ENCODE measurements at places on chromosomes 2 and 18.

DNA sequence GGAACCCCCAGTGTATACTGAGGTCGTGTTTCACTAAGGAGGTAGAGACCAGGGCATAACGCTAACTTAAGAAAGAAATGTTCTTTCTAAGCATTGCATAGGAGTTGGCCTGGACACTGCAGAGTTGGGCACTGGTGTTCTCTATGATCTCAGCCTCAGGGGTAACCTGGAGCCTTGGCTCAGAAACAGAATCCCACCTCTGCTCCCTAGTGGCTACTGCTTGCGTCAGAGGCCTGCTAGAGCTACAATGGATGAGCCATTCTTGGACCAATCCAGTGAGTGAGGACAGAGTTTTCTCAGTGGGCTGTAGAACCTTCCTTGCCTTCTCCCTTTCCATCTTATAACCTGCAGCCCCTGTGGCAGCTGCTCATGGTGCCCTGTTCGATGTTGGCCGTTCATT, 324.4 kb upstream of the CELF4 start:
- no peak for DNase-seq

GRCh38 chr2:67651565-67651964, 254.4 kb downstream of the ETAA1 start:
- DNase-seq = no peak

GRCh38 chr2:236168110-236169080, at the start of gene GBX2:
TSS of gene GBX2 (minus strand) at chr2:236168386. CDS start at chr2:236167971, 415 bp downstream.
- DNase-seq = no peak

DNA sequence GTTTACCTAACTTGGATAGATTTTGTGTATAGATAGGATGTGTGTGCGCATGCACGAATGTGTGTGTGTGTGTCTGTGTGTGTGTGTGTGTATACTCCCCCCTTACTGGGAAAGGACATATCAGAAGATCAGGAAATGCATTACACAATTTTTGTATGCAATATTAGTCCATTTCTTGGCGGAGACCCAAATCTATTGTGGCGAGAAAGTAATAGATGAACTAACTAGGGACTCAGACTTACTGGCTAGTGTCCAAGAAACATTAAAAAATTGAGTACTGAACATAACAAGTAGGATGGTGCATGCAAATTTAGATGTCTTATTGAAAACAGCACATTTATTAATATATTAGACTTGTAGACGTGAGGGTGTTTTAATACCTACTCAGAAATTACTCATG, 1036.5 kb upstream of the FANCL start:
- DNase-seq = no peak

- no peak for DNase-seq
These were observed 567.5 kb downstream of the SLC4A3 start for GRCh38 chr2:220194630-220195584.

GRCh38 chr2:24548058-24548457, 57.0 kb downstream of the NCOA1 start:
- no peak for DNase-seq

GRCh38 chr2:8803658-8804379, 33.6 kb downstream of the KIDINS220 start:
- no peak for DNase-seq

DNA sequence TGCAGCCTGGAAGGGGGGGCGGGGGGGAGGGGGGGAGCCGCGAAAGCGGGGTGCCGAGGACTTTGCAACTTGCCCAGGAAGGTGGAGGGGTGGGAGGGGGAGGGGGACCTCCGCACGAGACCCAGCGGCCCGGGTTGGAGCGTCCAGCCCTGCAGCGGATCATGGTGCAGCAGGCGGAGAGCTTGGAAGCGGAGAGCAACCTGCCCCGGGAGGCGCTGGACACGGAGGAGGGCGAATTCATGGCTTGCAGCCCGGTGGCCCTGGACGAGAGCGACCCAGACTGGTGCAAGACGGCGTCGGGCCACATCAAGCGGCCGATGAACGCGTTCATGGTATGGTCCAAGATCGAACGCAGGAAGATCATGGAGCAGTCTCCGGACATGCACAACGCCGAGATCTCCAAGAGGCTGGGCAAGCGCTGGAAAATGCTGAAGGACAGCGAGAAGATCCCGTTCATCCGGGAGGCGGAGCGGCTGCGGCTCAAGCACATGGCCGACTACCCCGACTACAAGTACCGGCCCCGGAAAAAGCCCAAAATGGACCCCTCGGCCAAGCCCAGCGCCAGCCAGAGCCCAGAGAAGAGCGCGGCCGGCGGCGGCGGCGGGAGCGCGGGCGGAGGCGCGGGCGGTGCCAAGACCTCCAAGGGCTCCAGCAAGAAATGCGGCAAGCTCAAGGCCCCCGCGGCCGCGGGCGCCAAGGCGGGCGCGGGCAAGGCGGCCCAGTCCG, 540 bp downstream of the SOX11 start:
- no peak for DNase-seq

- no peak for DNase-seq
These were observed 82.8 kb downstream of the GLI2 start for GRCh38 chr2:120818441-120818920.
